ENCODE measurements at places on chromosomes 7 and 10.

DNA sequence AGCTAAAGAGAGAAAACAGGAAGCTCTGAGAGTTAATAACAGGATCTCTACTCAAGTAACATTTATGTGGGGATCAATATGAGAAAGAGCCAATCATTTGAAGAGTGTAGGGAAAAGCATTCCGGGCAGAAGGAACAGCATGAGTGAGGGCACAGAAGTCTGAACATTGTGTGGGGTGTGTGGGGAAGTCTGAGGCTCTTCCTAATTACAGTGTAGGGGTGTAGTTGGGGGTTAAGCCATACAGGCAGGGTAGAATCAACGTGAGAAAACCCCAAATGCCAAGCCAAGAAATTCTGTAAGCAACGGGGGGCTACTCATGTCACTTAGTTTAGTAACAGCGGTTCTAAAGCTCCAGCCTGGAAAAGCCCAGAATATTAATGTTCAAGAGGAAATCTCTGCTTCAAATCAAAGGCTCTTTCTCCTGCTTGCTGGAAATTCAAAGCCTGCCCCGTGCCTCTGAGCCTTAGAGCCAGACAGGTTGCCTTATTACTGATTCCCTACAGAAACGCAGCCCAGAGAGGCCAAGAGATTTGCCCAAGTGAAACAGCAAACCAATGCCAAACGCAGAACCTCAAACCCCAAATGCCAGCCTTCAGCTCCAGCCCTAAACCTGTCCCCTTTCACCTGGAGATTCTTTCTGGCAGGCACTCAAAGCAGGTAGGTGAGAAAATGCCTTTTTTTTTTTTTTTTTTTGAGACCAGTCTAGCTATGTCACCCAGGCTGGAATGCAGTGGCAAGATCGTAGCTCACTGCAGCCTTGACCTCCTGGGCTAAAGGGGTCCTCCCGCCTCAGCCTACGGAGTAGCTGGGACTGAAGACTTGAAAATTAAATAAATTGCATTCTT, 36.1 kb downstream of the DNAJB12 start:
- DNase-seq = no peak
- no peaks in the 10 kb centered on the region for H3K36me3 ChIP-seq
- no peaks in the 10 kb centered on the region for H3K27me3 ChIP-seq
- peak overlapping the region; percentile 82 for H3K27ac ChIP-seq
- peaks cover 43% of the 10 kb centered on the region for H3K4me1 ChIP-seq

DNA sequence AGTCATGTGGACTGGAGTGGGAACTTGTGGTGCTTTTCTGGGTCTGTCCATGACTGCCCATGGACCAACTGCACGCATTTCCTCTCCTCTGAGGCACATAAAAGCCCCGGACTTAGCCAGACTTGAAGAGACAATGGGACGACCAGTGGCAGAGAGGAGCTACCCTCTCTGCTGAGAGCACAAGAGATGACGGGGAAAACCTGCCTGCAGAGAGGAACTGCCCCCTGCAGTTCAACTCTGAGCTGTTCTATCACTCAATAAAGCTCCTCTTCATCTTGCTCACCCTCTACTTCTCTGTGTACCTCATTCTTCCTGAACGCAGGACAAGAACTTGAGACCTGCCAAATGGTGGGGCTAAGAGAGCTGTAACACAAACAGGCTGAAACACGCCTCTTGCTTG, 184.5 kb downstream of the ZNF438 start:
- no peaks in the 10 kb centered on the region for H3K27me3 ChIP-seq
- no peak overlapping the region for H3K27ac ChIP-seq
- H3K4me3 ChIP-seq = no peak overlapping the region

DNA sequence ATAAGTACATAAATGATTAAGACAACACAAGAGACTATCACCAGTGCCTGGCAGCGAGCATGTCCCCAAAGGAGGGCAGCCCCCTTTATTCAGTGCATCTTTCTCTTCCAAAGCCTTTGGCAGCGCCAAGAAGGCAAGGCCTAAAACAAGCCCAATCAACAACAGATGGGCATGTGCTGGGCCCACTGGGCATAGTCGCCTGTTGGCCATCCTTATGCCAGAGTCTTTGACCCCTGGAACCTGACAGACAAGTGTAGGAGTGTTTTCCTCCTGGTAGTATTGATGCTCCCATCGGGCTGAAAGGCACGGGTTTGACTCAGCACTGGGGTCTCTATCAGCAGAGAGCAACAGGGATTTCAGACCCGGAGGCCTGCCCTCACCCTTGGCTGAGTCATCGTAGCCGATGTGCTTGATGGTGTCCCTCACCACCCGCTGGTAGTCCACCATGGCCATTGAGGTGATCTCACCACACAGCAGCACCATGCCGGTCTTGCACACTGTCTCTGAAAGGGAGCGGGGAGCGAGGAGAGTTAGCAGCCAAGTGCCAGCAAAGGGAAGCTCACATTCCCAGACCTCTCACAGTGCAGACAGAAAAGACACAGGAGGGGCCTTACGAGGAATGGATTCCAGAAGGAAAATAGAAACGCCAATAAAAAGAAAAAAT, 5.8 kb downstream of the MAT1A start:
- H3K27me3 ChIP-seq = peaks cover 23% of the 10 kb centered on the region
- no peak overlapping the region for H3K27ac ChIP-seq
- no peaks in the 10 kb centered on the region for H3K36me3 ChIP-seq
- DNase-seq = no peak
- H3K4me3 ChIP-seq = no peak overlapping the region
- no peaks in the 10 kb centered on the region for H3K4me1 ChIP-seq

- peaks cover 10% of the 10 kb centered on the region for H3K4me1 ChIP-seq
- H3K27me3 ChIP-seq = peaks cover 35% of the 10 kb centered on the region
- no peak overlapping the region for H3K27ac ChIP-seq
- DNase-seq = peak; percentile 16
These were observed 41.6 kb downstream of the SH2D4B start for GRCh38 chr10:80579181-80579763.

- H3K27ac ChIP-seq = peak overlapping the region; percentile 8
- H3K4me1 ChIP-seq = peaks cover 14% of the 10 kb centered on the region
- H3K27me3 ChIP-seq = no peaks in the 10 kb centered on the region
These were observed 18.4 kb downstream of the EEPD1 start for GRCh38 chr7:36171503-36171902.

- H3K4me3 ChIP-seq = no peak overlapping the region
- H3K36me3 ChIP-seq = no peaks in the 10 kb centered on the region
- peaks cover under 1% of the 10 kb centered on the region for H3K27me3 ChIP-seq
- H3K4me1 ChIP-seq = no peaks in the 10 kb centered on the region
These were observed 13.6 kb downstream of the NKX1-2 start for GRCh38 chr10:124436191-124436638.

GRCh38 chr10:51188008-51188407, 113.7 kb downstream of the PRKG1 start:
- H3K27ac ChIP-seq = no peak overlapping the region
- H3K4me1 ChIP-seq = peaks cover 21% of the 10 kb centered on the region
- H3K36me3 ChIP-seq = no peaks in the 10 kb centered on the region

DNA sequence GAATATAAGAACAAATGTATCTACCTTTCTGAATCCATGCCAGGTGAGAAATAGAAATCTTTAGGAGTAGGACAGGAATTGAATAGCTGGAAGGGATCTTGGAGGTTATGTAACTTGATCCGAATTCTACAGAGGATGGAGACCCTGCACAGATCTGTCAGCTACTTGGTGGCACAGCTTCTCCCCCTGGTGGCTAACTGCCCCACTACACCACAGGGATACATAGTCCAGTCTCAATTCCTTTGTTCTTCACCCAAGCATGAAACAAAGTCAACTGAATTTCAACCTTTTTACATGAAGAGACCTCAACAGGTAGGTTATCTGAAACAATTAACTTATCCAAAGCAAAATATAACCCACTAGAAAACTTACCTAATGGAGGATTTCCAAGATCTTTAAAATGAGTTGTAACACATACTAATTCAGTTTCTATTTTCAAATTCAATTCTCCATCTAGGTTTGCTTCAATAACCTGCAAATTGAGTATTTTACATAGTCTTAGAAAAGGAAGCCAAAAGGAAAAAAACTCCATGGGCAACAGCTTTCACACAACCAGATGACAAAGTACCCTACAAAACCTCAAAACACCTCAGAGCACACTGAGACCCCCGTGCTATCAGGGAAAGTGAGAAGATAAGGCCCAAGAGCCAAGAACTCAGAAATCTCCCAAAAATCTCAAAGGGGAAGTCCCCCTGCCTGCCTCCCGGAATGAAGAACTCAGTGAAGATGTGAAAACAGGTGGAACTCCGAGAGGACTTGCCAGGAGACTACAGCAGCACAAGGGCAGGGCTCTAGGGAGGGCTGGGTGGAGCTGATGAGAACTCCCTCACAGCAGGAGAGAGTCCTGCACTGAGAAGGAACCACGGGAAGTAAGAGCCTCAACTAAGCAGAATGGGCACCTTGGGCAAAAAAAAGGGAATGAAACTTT, 10.3 kb downstream of the HUS1 start:
- no peak overlapping the region for H3K4me3 ChIP-seq
- peaks cover 19% of the 10 kb centered on the region for H3K4me1 ChIP-seq
- peaks cover 55% of the 10 kb centered on the region for H3K36me3 ChIP-seq
- DNase-seq = peak; percentile 45
- no peaks in the 10 kb centered on the region for H3K27me3 ChIP-seq
- peak overlapping the region; percentile 59 for H3K27ac ChIP-seq

DNA sequence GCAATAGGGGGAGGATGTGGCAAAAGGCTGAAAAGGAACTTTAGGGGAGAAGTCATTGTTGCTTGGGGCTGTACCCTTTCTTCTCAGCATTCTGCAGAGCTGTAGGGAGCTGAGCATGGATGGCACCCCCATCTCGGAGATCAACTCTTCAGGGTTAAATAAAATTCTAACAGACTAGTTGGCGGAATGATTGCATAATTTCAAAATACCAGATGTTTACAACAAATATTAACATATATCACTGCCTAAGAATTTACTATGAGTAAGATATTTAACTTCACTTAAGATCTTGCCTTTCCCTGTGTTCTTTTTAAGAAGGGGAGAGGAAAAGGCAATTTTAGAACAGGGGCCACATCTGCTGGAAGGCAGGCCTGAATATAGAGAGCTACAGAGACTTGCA, 509 bp upstream of the OR2F1 start:
- peaks cover 26% of the 10 kb centered on the region for H3K27me3 ChIP-seq
- H3K36me3 ChIP-seq = no peaks in the 10 kb centered on the region
- no peak for DNase-seq
- H3K4me1 ChIP-seq = no peaks in the 10 kb centered on the region
- H3K27ac ChIP-seq = no peak overlapping the region

DNA sequence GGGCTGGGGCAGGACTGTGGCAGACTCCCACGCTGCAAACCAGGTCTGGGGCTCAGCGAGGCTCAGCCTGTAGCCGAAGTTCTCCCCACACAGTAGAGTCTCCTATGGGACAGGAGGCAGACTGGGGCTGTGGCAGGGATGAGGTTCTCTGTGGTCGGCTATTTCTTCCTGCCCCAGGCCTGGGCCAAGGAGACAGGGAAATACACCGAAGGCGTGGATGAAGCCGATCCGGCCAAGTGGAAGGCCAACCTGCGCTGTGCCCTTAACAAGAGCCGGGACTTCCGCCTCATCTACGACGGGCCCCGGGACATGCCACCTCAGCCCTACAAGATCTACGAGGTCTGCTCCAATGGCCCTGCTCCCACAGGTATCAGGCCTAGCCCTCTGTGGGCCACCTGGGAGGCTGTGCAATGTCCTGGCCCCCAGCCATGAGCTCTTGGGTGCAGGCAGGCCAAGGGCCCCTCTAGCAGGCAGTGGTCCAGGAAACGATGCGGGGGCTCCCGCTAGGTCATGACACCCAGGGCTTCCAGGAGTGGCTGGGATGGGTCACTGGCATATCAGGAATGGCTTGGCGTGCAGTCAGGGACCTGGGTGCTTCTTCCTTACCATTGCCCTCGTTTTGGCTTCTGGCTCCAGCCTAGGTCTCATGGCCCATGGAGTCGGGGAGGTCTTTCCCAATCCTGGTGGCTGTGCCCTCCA, 8.1 kb downstream of the IRF5 start:
- H3K4me1 ChIP-seq = no peaks in the 10 kb centered on the region
- H3K27ac ChIP-seq = no peak overlapping the region
- H3K27me3 ChIP-seq = peaks cover 11% of the 10 kb centered on the region

DNA sequence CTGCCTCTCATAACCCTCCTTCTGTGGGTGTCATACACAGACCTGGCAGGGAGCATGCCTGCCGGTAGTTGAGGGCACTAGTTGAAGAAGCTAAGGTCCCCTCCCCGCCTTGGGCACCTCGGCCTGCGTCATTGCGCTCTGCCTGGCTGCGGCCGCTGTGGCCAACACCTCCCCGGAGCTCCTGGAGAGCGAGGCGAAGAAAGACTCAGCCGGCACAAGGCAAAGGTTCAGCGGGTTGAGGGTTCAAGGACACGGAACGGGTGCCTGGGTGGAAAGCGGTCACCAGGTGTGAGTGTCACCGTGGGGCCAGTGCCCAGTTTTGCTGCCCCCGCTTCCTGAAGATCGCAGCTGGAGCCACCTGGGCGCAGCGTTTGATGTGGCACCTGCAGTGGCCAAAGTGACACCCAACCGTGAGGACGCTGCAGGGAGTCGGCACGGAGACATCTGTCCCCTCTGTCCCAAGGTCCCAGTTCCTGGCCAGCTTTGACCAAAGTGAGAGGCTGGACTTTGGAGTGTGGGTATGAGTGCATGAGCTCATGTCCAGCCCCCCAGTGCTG, 14.8 kb upstream of the ZNF735 start:
- no peak for DNase-seq
- H3K36me3 ChIP-seq = no peaks in the 10 kb centered on the region

DNA sequence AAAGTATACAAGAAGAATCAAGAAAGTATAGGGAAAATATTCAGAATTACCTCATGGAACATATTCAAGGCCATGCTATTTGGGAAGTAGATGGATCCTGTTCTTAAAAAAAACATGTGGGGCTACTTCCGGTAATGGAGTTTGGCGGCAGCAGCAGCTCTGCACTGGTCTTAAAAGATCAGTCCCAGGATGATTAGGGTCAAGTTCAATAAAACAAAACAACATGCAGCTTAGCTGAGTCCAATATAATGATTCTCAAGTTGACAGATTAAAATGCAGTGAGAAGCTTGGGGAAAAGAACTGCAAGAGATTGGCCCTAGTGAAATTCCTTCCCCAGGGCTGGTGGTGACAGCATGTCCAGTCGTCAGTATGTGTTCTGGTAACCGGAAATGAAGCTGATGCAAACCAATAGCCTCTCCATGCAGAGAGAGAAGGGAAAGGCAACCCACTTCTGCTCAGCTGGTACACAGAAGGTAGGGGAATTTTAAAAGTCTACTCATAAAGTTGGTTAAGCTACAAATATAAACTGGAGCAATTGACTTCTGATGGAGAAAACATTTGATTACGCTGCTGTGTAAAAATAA, 305.1 kb upstream of the IMMP2L start:
- H3K4me3 ChIP-seq = no peak overlapping the region
- no peak for DNase-seq
- peaks cover 16% of the 10 kb centered on the region for H3K36me3 ChIP-seq
- peaks cover 17% of the 10 kb centered on the region for H3K4me1 ChIP-seq

DNA sequence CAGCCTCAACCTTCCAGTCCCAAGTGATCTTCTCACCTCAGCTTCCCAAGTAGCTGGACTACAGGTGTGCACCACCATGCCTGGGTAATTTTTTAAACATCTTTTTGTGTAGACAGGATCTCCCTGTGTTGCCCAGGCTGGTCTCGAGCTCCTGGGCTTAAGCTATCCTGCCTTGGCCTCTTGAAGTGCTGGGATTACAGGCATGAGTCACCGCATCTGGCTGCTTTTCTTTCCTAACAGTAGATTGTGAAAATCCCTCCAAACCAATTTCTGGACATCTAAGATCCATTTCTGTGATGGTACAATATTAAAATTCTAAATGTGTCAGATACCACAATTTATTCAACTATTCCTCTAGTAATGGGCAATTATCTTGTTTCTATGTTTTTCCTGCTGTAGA, 38.7 kb downstream of the RAB18 start:
- no peaks in the 10 kb centered on the region for H3K27me3 ChIP-seq
- H3K4me3 ChIP-seq = no peak overlapping the region
- no peak overlapping the region for H3K27ac ChIP-seq
- no peaks in the 10 kb centered on the region for H3K4me1 ChIP-seq
- DNase-seq = no peak

GRCh38 chr7:156832195-156832877, 60.6 kb downstream of the LMBR1 start:
- DNase-seq = no peak
- H3K4me1 ChIP-seq = no peaks in the 10 kb centered on the region
- H3K27ac ChIP-seq = no peak overlapping the region
- H3K4me3 ChIP-seq = no peak overlapping the region
- peaks cover 15% of the 10 kb centered on the region for H3K36me3 ChIP-seq
